ENCODE measurements at places on chromosomes 5 and 9.

DNA sequence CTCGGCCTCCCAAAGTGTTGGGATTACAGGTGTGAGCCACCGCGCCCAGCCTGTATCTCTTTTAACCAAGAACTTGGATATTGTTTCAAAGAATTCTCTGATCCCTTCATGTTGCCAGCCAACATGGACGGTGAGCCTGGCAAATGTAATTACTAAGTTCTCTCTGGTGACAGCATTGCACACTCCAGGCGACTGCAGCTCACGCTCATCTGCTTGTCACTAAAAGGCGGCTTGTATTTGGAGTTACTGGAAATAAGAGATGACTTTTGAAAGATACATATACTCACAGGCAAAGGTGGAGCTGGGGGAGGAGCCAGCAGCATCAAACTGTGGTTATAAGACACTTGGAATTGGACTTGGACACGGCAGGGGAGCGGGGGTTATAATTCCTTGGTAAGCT, 172.3 kb downstream of the SLIT3 start:
- no peak for DNase-seq

- no peak for DNase-seq
Measured at GRCh38 chr5:110209401-110209800, 517.1 kb downstream of the TMEM232 start.

DNA sequence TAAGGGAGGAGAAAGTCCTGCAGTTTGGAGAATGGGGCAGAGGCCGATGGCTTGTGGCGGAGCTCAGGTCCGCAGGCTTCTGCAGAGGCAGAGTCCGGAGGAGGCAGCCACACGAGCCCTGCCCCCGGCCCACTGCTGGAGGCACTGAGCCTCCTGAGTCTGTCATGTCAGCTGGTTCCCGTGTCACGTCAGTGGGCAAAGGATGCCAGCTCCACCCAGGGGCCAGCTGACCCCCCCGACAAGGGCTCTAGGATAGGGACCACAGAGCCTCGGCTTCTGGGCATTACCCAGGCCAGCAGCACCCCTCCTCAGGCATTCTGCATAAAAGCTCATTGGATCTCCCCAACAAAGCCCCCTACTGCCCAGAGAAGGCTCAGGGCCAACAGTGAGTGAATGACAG, 8.5 kb downstream of the SH3PXD2B start:
- DNase-seq, result no peak

DNA sequence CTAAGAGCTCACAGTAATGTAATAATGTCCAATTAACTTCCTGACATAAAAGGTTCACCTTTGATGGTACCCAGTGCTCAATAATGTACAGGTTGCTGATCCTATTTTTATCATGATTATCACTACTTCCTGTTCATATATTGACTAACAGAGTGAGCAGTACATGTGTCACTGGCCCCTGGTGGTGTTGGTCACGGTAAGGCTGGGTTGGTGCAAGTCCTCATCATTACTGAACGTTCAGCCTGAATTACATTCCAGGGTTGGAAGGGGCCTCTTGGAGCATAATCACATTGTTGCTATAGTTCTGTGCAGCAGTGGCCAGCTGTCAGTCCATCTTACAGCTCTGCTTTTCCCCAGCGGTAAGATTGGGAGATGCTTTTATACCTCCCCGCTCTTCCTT, 24.2 kb upstream of the CKMT2 start:
- no peak for DNase-seq

DNA sequence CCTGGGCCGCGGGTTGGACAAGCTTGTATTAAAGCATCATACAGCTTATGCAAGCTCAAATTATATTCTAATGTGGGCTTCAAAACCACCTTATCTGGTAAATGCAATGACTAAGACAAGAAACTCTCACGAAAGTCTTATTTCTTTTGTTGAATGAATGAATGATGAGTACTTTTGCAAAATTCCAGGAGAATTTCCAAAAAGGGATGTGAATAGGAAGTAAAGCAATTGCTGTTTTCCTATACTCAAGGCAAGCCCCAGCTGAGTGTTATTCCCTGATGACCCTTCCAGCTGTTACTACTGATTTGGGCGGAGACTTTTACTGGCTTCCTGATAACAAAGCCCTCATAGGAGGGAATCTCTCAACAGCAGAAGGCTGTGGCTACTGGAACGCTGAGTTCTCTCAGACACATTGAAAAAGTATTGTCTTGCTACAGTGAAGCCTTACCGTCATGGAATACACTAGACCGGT, 162.8 kb downstream of the SREK1 start:
- no peak for DNase-seq

GRCh38 chr9:4576448-4576847, 85.6 kb upstream of the PLPP6 start:
- DNase-seq, result no peak

Data from suppressor macrophage treated with lipopolysaccharide for 1 hour (primary cell).